ENCODE measurements at places on chromosomes 5 and 9.
A peak's percentile ranks its signal among the peaks of the same experiment; 100 is the strongest.

GRCh38 chr5:117473165-117473564 lies 898.5 kb upstream of the SEMA6A start:
- no peak for DNase-seq

- DNase-seq, result no peak
Measured at GRCh38 chr5:59575648-59576445, 317.7 kb downstream of the PDE4D start.

GRCh38 chr5:147360816-147361215 lies 126.0 kb downstream of the STK32A start:
- no peak for DNase-seq

DNA sequence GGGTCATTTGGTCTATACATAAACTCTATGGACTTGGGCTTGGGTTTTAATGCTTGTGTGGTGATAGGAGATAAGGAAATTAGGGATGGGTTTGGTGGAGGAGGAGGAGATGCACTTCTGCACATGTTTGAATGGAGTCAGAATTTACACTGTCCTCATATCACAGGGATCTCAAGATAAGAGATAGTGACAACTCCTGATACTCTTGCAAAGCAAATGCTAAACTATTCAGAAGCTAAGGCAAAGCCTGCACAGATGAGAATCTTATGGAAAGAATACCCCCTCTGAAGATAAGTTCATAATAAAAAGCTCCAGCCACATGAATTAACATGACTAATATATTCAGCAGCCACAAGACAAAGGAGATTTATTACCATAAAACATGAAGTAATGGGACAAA lies 90.2 kb downstream of the XRCC4 start:
- no peak for DNase-seq

GRCh38 chr5:124438903-124439281 lies 307.5 kb downstream of the ZNF608 start:
- no peak for DNase-seq

GRCh38 chr9:36328798-36329411 lies 70.7 kb upstream of the GNE start:
- DNase-seq, result no peak

GRCh38 chr5:28862137-28862859 lies 1823.9 kb upstream of the CDH9 start:
- DNase-seq, result no peak

- DNase-seq, result no peak
Measured at GRCh38 chr9:95095641-95096355, 221.7 kb downstream of the FANCC start.

- DNase-seq, result no peak
Measured at GRCh38 chr5:2721385-2722138, 29.9 kb downstream of the IRX2 start.

DNA sequence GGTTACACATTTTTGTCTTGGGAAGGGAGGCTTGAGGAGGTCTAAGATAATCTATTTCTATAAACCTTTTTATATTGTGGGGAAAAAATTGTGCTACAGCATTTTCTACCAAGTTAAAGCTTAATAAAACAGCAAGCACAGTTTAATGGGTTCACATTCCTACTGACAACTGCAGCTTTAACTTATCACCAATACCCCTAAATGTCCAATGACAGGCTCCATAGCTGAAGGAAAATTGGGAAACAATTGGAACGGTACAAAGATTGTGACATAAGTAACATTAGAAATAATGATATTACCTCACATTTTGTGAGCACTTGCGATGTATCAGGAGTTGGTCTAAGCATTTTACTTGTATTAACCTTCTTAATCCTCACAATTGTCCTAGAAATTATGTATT lies 79.5 kb upstream of the HAPLN1 start:
- DNase-seq, result no peak

DNA sequence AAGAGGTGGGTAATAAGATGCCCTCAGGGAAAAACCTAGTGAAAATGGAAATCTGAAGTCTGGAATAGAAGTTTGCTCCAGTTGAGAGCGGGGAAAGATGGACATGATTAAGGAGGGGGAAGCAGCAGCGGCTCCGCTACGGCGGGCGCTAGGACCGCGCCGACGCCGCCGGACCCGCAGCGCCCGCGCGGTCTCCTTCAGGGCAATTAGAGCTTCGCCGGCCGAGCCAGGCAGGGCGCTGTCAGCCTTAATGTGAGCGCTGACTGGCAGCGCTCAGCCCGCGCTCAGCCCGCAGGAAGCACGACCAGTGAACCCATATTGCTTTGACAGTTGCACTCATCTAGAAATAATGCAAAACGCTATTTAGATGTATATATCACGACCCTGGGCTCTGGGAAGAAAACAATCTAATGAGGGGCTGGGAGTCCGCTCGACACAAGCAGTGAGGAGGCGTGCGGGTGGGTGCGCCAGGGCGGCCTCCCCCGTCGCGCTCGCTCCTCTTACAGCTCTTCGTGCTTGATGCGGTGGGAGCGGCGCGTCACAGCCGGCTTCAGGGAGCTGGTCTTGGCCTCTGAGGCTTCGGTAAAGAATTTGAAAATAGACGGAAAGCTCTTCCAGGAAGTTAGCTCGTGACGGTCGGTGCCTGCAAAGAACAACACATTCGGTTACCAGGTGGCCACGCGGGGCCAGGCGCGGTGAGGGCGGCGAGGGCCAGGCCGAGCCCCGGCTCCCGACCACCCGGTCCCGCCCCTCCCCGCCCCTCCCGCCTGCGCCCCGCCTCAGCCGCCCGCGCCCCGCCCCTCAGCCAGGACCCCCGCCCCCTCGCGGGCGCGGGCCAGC lies 37.7 kb downstream of the NR2F1 start:
- peak; percentile 17 for DNase-seq

DNA sequence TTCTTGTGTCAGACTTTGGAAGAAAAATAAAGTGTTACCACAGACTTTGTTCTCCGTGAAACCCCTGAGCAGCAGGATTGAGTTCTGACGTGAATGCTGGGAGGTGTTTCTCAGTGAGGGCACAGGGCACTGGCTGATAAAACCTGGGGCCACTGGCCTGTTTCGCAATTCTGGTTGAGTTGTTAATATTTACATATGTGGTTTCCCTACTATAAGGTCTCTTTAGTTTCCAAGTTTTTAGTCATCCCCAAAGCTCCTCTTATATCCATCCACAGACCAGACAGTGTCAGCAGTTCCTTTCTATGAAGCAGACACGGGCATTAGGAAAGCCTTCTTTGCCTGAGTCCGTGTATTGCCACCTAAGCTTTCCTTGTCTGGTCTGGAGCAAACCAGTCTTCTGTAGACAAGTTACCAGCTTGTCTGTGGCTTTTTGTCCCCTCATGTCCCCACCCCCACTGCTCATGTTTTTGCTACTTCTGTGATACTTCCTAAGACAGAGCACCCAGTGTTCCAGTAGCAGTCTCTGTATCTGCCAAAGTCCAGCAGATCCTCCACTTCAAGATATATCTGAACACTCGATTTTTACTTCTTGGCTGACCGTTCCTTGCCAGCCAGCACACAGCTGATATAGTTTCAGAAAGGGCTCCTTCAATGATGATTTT lies 42.0 kb downstream of the ACO1 start:
- DNase-seq, result no peak

- DNase-seq, result no peak
Measured at GRCh38 chr9:131530546-131530919, 530 bp downstream of the UCK1 start.

GRCh38 chr9:129316281-129317030 lies 138.4 kb upstream of the IER5L start:
- no peak for DNase-seq

DNA sequence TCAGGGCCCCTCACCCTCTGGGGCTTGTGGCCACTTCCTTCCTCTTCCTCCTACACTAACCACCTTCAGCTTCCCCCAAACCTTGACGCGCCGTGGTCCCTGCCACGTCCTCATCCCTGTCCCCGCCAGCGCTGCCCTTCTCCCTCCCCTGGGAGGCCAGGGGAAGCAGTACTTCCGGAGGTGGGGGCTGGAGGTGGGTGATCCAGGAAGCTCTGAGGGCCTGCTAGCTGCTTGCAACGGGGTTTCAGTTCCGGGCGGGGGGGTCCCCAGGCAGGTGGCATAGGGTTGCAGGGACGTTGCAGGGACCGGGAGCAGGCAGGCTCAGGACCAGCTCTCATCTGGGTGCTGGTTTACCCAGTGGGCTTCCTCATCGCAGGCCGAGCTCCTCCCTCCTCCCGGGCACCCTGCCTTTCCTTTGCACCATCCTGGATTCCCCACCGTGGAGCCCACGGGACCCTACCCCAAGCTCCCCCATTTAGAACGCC lies 70.0 kb downstream of the RXRA start:
- DNase-seq, result peak; percentile 21

DNA sequence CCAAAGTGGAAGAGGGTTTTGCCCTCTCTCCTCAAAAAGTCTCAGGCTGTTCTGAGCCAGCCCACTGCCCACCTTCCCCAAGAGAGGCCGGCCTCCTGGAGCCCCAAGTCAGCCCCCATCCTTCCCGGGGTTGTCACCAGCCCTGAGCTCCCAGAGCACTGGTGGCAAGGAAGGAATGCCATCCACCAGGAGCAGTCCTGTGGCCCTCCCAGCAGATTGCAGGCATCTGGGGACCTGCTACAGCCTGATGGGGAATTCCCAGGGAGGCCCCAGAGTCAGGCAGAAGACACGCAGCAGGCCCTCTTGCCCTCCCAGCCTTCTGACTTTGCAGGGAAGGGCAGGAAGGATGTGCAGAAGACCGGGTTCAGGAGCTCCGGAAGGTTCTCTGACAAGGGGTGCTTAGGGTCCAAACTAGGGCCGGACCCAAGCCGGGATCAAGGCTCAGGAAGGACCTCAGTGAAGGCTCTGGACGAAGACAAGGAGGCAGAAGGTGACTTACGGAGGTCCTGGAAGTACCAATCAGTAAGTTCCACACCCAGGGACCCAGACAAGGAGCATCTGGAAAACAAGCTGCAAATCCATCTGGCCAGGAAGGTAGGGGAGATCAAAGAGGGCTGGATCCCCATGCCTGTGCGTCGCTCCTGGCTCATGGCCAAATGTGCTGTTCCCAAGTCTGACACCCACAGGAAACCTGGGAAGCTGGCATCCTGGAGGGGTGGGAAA lies 3.7 kb downstream of the SPATA31E1 start:
- no peak for DNase-seq

GRCh38 chr9:78909566-78909965 lies 612.6 kb downstream of the PSAT1 start:
- DNase-seq, result no peak

- no peak for DNase-seq
Measured at GRCh38 chr9:94908011-94908563, 181.6 kb downstream of the AOPEP start.

- DNase-seq, result no peak
Measured at GRCh38 chr5:61055434-61056006, 106.7 kb downstream of the SMIM15 start.

GRCh38 chr9:126216826-126217225 lies 109.8 kb upstream of the MVB12B start:
- no peak for DNase-seq

DNA sequence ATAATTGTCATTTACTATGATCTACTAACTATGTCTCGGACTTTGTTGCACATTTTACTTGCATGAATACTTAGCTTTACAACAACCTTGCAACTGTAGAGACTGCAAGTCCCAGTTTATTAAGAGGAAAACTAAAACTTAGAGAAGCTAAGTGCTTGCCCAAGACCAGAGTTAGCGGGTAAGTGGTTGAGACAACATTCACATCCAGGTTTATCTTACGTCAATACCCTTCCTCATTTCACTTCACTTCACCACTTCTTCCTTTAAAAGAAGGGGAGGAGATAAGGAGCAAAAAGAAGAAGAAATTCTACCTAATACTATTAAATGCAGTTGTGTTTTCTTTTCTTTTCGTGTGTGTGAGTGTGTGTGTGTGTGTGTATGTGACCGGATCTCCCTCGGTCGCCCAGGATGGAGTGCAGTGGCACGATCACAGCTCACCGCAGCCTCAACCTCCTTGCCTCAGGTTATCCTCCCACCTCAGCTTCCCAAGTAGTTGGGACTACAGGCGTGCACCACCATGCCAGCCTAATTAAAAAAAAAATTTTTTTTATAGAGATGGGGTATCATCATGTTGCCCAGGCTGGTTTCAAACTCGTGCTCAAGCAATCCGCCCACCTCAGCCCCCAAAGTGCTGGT lies 37.4 kb downstream of the MEGF9 start:
- no peak for DNase-seq

DNA sequence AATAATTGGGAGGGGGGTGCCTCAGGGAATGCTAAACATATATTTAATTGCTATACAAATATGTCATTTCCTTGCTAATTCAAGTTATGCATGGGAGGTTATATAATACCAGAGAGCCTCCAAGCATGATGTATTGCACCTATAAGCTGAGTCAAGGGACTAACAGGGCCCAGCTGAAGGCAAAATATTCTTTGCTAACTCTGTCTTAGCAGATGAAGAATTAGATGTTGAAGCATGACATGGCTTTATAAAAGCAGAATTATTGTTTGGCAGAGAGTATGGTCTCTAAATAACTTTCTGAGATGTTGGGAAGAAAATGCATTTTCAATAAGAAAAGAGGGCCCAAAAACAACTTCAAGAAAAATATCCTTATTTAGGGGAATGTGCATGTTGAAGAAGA lies 60.4 kb downstream of the SGCD start:
- DNase-seq, result no peak

DNA sequence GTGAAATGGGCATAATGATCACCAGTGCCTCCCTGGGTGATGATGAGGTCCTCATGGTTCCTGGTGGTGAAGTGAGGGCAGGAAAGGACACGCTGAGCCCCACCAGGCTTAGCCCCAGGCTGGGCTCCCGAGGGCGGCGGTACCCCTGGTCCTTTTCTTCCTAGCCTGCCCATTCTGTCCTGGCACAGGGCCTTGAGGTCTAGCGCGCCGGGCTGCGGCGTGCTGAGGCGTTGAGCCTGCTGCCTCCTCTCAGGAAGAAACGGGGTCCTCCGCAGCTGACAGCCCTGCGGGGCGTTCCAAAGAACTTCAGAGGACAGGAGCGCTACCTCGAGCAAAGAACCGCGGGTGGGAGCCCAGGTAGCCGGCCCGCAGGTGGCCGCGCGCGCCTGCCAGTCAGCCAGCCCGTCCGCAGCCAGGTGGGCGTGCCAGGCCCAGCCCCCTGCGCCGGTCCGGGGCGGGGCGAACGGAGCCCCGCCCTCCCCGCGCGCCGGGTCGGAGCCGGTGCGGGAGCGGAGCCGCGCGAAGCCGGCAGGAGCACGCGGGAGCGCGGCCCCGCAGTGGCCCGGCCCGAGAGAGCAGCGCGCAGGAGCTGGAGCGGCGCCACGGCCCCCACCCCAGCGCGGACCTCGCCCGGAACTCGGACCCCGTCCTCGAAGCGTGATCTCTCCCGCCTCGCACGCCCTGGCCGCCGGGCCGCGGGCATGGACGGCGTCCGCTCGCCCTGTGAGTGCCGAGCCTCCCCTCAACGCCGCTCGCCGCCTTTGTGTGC lies at the start of gene WNK2:
TSS of gene WNK2 (plus strand) at position 477 of the 769 bp plus-strand sequence. CDS start 791 bp downstream, outside the sequence.
- DNase-seq, result peak; percentile 6

DNA sequence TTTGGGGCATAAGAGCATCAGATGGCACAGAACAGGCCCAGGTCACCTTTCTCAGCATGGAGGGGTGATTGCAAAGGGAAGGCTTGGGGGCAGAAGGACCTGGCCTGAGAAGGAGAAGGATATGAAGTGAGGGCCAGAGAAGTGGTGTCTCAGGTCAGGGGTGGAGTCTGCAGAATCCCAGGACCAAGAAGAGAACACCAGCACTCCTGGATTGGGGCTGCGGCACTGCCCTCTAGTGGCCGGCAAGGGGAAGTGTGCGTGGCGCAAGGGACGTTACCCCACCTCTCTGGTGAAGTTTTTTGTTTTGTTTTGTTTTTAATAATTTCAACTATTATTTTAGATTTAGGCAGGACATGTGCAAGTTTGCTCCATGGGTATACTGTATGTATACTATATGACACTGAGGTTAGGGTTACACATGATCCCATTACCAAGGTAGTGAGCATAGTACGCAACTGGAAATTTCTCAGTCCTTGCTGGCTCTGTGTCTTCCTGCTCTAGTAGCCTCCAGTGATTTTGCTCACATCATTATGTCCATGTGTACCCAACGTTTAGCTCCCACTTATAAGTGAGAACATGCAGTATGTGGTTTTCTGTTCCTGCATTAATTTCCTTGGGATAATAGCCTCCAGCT lies 1548.6 kb downstream of the EFNA5 start:
- no peak for DNase-seq
